ENCODE measurements at places on chromosomes 7 and 10.

- DNase-seq = no peak
Observed at GRCh38 chr10:109915566-109915965, 7.7 kb downstream of the XPNPEP1 start.

DNA sequence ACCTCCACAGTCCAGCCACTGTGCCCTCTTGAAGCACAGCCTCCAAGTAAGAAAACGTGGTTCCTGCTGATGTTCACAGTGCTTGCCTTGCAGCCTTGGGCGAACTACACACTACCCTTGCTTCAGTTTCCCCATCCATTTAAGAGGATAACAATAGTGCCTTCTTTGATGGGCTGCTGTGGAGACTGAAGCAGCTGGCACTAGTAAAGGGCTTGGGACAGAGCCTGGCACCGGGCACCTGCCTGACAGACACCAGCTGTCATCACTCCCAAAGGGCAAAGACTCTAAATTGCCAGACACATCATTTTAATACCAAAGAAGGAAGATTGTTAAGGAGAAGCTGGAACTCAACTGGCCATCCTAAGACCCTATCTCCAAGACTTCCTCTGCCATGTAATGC is 3.1 kb upstream of the C10orf90 start:
- DNase-seq = no peak

DNA sequence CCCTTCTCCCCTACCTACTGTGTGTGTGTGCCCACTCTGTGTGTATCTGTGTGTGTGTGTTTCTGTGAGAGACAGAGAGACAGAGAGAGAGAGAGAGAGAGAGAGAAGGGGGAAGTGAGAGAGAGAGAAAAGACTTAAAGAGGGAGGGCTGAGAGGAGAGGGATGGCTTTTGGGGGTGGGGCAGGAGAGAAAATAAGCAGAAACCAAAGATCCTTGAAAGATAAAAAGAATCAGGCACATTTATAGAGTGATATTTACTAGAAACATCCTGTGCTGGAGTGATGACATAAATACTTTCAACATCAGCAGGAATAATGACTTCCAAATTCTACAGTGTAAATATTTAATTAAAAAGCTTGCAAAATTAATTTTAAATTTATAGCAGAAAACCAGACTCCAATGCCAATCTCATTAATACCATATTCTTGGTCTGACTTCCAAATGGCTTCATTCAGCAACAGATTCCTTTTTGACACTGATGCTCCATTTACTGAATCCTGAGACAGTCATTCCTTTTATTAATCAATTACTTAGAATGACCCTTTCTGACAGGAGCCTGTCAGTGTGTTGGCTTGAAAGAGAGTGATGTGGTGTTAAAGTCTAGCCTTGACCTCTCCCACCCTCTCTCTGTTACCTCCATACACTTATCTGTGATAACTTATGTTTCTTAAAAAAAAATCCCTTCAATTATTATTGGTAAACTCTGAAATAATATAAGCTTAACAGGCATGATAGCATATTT is 41.7 kb upstream of the WNT2 start:
- no peak for DNase-seq

GRCh38 chr10:30536578-30536977 is 93.0 kb downstream of the LYZL2 start:
- DNase-seq = no peak

DNA sequence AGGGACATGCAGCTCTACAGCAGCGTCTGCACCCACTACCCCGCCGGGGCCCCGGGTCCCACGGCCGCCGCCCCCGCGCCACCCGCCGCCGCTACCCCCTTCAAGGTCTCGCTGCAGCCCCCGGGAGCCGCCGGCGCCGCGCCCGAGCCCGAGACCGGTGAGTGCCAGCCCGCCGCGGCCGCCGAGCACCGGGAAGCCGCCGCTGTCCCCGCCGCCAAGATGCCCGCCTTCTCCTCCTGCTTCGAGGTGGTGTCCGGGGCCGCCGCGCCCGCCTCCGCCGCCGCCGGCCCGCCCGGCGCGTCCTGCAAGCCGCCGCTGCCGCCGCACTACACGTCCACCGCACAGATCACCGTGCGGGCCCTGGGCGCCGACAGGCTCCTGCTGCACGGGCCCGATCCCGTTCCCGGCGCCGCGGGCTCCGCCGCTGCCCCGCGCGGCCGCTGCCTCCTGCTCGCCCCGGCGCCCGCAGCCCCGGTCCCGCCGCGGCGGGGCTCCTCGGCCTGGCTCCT is 631 bp downstream of the OTUD1 start:
- no peak for DNase-seq
